Stimulated activated CD4-positive, alpha-beta T cell treated with anti-CD3 and anti-CD28 coated beads, Interleukin-4, amount 100 ng/mL, for 4 hours (primary cell): ENCODE measurements at places on chromosomes 12 and 14.

DNA sequence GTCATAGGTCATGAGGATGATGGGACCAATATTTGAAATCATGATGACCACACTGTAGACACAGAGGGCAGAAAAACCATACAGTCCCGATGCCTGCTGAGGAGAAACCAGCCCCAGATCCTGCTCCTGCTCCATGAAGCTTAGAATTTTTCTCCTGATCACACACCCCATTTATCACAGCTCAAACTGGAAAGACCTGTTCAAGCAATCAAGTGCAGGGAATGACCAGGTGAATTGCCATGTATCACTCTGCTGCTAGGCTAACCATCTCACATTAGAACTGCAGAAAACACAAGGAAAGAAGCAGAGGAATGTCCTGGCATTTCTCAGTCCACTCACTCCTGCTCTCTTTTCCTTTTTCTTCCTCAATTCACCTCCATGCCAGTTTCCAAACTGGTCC is 18.1 kb downstream of the MANSC1 start:
- no peak for DNase-seq

DNA sequence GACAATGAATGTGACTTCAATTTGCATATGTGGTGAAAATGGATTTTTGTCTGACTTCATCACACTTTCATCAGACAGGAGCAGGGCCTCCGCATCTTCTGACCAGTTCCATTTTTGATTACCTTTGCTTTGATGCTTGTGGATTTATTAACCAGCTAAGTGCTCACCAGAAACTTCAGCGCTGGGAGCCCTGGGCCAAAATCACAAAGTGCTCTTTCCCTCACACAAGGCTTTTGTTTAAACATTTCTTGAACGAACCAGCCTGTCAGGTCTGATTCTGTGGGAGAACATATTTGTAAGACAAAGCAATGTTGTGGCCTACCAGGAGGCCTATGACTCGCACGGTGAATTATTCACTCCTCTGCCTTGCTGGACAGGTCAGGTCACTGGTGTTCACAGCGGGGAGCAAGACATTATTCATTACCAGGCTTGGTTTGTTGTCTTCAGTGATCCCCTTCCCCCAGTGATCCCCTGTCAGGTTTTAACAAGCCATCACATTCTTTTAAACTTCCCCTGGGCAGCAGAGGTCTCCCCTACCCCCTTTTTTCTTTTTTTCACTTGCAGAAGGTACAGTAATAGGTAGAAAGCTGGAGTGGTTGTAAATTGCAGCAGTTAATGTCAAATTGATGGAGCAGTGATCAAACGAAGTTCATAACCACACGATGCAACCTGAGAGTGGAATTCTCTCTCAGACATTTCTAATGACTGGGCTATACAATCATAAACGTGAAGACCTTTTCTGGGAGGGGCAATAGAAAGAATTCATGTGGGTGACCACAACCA is 167.5 kb upstream of the PRICKLE1 start:
- DNase-seq, result no peak

DNA sequence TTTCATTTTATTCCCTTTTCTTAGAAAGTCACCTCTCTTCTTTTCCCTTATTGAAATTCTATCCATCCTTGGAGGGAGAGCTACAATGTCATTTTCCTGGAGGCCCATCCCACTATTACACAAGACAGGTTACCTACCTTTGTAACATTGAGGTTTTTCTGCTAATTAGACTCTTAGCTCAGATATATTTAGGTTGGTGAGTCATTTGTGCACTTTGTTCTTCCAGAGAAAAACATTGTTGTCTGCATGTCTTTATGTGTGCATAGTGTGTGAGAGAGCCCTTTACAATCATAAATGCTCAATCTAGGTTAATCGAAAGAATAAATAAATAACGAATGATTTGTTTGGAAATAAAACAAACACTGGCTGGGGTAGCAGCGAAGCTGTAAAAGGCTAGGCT is 191.8 kb downstream of the DACT1 start:
- no peak for DNase-seq

DNA sequence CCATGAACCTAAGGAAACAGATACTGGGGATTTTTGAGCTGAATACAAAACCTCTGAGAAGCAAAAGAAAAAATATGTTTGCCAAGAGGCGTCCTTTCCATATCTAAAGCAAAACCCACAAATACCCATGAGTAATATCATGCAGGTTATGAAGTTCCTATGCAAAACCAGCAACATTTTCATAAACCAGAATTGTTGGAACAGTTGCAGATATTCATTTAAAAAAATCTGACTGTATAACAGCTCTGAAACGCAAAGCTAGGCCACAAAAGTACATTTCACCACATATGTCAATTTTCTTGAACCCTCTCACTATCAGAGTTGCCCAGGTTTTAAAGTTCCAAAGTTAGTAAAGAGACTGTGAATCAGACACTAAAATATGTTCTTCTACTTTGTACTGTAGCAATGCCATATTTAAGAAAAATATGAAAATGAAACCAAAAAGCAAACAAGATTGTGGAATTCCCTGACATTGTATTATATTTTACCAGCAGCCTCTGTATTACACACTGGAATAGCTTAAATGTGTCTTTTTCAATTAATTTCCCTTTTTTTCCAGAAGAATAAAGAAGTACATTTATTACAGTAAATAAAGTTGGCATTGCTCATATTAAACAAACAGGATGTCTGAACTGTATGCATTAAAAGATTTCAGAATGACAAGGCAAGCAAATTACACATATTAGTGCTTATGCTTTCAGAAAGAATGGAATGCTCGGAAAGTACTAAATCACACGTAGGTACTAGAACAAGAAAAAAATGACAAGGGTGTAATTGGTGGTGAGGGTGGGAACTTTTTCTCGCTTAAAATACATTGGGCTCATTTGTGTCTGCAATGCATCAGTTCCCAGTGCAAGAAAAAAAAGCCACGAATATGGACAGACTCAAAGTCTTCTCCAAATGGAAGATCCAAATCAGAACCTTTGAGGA is 33.6 kb upstream of the HIF1A start:
- no peak for DNase-seq

DNA sequence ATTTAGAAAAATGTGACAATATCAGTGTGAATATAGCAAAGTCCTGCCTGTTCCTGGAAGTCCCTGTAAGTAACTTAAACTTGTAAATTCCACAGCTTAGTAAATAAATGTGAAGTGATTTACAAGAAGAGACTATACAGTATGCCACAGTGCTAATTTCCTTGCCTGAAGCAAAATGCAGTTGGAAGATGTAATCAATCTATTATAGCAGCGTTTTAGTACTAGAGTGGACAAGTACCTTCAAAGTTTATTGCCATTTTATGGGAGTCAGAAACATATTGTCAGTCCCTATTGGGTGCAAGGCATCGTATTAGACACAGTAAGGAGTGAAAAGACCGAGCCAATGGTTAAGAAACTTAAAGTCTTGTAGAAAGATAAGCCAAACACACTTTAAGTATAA is 94.1 kb downstream of the TRHDE start:
- no peak for DNase-seq

DNA sequence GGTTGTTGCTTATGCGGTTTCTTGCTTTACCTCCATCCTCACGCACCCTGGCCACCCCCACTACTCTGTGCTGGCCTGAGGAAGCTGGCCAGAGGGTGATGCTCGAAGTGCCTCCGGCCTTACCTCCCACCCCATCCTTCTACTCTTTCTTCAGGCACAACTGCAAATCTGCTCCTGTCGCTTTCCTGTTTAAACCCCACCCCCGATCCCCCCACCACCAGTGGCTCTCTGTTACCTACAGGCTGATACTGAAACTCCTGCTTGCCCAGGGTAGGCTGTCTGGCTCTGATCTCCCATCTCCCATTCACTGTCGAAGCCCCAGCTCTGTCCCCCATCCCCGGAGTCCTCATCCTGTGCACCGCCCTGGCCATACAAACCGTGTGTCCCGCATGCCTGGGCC is 111.5 kb downstream of the PRMT8 start:
- no peak for DNase-seq

DNA sequence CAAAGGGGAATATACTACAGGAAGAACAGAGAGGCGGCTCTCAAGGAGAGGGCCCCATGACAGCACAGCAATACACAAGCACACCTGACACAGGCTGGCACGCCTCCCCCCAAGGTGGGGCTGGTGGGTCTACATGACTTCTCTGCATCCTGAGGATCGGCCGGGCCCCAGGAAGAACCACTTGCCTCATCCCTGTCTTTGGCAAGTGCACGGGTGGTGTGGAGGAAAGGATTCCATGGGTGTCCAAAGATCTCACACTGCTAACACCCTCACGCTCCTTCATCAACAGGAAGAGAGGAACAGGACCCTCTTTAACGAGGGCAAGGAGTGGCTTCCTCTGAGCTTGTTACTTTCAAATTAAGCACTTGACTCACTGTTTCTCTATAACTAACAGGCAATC is 7.3 kb downstream of the VAMP1 start:
- DNase-seq, result no peak

- no peak for DNase-seq
These were observed 16.7 kb downstream of the SLC38A4 start for GRCh38 chr12:46808955-46809697.

- no peak for DNase-seq
These were observed 104.5 kb downstream of the PRICKLE1 start for GRCh38 chr12:42484996-42485395.

- no peak for DNase-seq
These were observed 67.1 kb upstream of the CCND2 start for GRCh38 chr12:4206470-4206869.

- no peak for DNase-seq
These were observed 206.4 kb upstream of the GZMB start for GRCh38 chr14:24840204-24840893.

DNA sequence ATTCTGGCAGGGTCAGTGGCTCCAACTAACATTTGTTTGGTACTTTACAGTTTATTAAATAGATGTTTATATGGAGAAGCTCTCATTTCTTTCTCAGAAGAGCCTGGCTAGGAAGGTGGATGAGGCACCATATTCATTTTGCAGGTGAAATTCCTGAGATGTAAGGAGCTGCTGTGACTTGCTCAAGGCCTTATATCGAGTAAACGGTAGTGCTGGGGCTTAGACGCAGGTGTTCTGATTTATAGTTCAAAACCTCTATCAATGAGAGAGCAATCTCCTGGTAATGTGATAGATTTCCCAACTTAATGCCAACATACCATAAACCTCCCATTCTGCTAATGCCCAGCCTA is 42.3 kb downstream of the DAD1 start:
- no peak for DNase-seq

DNA sequence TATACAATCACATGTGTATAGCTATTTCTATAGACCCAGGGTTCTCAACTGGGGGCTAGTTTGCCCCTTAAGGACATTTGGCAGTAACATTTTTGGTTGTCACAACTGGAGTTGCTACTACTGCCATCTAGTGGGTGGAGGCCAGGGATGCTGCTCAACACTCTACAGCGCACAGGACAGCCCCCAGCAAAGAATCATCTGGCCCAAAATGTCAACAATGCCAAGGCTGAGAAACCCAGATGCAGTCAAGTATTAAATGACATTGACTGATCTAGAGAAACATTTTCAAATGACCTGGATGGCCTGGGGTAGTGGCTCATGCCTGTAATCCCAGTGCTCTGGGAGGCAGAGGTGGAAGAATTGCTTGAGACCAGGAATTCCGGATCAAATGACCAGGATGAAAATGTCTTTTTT is 5.8 kb downstream of the WSB2 start:
- DNase-seq, result peak; percentile 60

DNA sequence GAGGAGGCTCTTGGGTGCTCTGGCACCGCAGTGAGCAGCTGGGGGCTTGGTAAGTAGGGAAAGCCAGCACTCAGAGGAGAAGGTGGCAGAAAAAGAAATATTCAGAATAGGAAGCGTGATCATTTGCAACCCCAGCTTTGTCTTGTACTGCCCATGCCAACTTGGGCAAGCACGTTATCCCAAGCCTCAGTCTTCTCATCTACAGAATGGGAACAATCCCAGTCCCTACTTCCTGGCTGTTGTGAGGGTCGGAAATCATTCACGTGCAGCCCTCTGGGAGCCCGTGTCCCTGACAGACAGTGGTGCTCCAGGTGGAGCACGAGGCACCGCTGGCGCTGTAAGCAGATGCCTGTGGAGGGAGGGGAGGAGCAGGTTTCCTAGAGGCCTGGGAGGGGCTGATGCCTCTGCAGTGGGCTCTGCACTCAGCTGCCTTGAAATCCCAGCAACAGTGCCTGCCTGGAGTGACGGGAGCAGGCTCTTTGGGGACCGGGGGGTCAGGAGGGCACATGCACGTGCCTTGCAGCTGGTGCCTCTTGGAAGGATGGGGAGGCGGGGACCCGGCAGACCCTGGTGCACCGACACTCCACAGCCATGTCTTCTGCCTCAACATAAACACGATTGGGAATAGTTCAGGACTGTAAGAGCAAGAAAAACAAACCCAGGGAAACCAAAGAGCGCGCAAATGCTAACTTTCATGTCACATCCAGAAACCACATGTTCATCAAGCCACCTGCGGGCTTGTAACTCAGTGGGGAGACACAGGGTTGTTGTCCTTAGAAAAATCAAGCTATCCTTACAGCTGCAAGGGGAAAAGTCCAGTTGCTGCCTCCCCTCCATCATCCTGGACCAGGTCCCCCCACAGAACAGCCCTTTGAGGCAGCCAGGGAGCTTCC is 86.5 kb upstream of the DIO3 start:
- DNase-seq, result no peak

GRCh38 chr14:79809849-79810612 is 401.3 kb downstream of the DIO2 start:
- DNase-seq, result no peak

- DNase-seq, result no peak
These were observed 2.4 kb downstream of the RILPL1 start for GRCh38 chr12:123531091-123531490.

- DNase-seq, result peak; percentile 62
These were observed 619 bp downstream of the ERC1 start for GRCh38 chr12:991350-992333.

- DNase-seq, result no peak
These were observed 88.9 kb downstream of the SLC2A13 start for GRCh38 chr12:40016980-40017379.

- no peak for DNase-seq
These were observed 191.1 kb downstream of the TMX1 start for GRCh38 chr14:51431033-51431709.

- no peak for DNase-seq
These were observed 44.0 kb downstream of the A2ML1 start for GRCh38 chr12:8866429-8866828.

- DNase-seq, result no peak
These were observed 130.1 kb downstream of the SAMD4A start for GRCh38 chr14:54697001-54697400.

DNA sequence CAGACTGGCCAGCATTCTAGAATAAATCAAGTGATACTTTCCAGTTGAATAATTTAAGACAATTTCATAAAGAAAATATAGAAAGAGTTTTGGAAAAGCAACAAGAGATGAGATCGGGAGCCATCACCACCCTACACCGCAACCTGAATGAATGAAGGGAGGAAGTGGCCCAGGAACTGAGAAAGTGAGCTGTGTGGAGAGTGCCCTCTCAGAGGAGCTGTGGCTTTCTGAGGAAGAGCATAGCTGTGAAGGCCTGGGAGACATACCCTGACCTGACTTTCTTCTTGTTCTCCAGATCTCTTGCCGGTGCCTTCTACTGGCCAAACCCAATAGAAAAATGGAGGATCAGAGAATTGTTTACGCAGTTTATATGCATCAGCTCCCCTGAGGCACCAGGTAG is 79.3 kb upstream of the TSPAN8 start:
- no peak for DNase-seq
